ENCODE measurements at places on chromosomes 12 and 14.

DNA sequence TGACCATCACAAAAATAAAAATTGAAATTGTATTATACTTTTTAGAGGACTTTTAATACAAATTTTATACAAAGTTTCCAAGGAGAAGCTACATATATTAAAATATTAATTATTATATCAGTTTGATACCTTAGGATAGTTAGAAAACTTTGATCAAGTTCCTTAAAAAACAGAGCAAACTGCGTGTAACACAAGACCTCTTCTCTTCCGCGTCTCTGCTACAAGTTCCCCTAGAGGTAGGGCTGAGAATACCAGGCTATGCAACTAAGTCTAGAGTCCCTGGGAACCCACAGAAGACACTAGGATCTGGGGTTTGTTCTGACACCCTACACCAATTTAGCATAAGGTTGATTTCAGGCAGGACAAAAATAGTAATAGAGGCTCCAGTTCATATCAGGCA is 319.0 kb downstream of the FOXG1 start:
- H3K4me1 ChIP-seq = no peaks in the 10 kb centered on the region
- DNase-seq = no peak
- H3K36me3 ChIP-seq = no peaks in the 10 kb centered on the region
- no peak overlapping the region for H3K27ac ChIP-seq
- no peaks in the 10 kb centered on the region for H3K27me3 ChIP-seq

DNA sequence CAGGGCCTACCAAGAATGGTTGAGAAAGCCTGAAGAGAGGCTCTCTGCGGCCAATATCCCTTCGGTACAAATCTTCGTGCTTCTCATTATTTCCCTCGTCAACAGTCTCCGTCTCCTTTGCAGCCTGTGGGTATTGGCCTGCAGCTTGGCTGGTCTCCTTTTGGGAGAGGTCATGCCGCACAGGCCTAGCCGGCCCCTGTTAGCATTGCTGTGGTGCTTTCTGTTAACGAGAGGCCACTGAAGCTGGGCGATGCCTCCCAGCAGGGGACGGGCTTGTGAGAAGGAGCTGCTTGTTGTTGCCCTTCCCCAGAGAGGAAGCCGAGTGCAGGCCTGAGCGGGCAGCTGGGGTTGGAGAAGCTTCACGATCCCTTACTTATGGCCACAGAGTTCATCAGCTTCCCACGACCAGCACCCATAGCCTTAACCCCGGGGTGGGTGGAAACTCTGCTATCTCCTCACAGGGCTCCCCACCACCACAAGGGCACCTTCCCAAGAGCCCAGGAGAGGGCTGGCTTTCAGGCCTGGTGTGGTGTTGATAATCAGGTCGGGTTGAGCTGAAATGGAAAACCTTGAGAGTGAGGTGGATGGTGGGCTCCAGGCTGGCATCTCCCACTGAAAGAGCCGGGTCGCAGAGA is 228.6 kb downstream of the ZFP36L1 start:
- H3K36me3 ChIP-seq = peaks cover 5% of the 10 kb centered on the region
- peaks cover 6% of the 10 kb centered on the region for H3K27me3 ChIP-seq
- H3K27ac ChIP-seq = peak overlapping the region; percentile 51
- H3K4me3 ChIP-seq = no peak overlapping the region

GRCh38 chr12:110548678-110549077 is 34.4 kb downstream of the PPTC7 start:
- H3K4me3 ChIP-seq = no peak overlapping the region
- no peaks in the 10 kb centered on the region for H3K27me3 ChIP-seq
- H3K36me3 ChIP-seq = no peaks in the 10 kb centered on the region
- H3K27ac ChIP-seq = peak overlapping the region; percentile 42

GRCh38 chr14:98293576-98293975 is 978.4 kb downstream of the BCL11B start:
- H3K36me3 ChIP-seq = no peaks in the 10 kb centered on the region
- H3K27ac ChIP-seq = no peak overlapping the region
- no peaks in the 10 kb centered on the region for H3K4me1 ChIP-seq
- DNase-seq = no peak
- H3K27me3 ChIP-seq = no peaks in the 10 kb centered on the region
- no peak overlapping the region for H3K4me3 ChIP-seq

GRCh38 chr12:25811656-25812126 is 146.8 kb upstream of the RASSF8 start:
- H3K4me1 ChIP-seq = no peaks in the 10 kb centered on the region
- H3K36me3 ChIP-seq = peaks cover 9% of the 10 kb centered on the region
- DNase-seq = no peak
- H3K27ac ChIP-seq = no peak overlapping the region
- H3K27me3 ChIP-seq = no peaks in the 10 kb centered on the region

DNA sequence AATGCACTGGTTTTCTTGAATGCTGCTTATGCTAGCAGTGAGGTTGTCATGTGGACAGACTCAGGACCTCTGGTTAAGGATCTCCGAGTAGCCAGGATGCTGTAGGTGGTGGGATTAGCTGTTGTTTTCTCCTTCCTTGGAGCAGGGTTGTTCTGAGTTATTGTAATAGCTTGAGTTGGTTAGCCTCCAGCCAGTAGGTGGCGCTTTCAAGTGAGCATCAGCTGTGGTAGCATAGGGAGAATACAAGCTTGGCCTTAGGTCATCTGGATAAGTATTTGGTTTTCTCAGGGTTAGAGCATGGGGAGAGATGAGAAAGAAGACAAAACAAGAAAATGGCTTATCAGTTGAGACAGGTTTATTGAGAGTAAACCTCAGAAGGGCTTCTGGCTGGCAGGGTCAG is 299.7 kb upstream of the FBXO33 start:
- H3K27ac ChIP-seq = no peak overlapping the region
- no peaks in the 10 kb centered on the region for H3K27me3 ChIP-seq
- no peak overlapping the region for H3K4me3 ChIP-seq
- H3K36me3 ChIP-seq = no peaks in the 10 kb centered on the region

- no peak overlapping the region for H3K27ac ChIP-seq
- no peaks in the 10 kb centered on the region for H3K4me1 ChIP-seq
- no peak overlapping the region for H3K4me3 ChIP-seq
Measured at GRCh38 chr12:44114906-44115305, 279.0 kb downstream of the TMEM117 start.

- no peak for DNase-seq
- no peak overlapping the region for H3K4me3 ChIP-seq
- no peaks in the 10 kb centered on the region for H3K27me3 ChIP-seq
Measured at GRCh38 chr14:33335366-33335765, 396.7 kb downstream of the NPAS3 start.
